Suprapubic skin (tissue), 4 donors: ENCODE measurements at places on chromosomes 1 and 21. TPM values are rescaled to one million over a fixed set of nuclear protein-coding genes. Genes with fewer than 3 reads are reported as not detected.

SH2D1B gene
- not detected for total RNA-seq

DNA sequence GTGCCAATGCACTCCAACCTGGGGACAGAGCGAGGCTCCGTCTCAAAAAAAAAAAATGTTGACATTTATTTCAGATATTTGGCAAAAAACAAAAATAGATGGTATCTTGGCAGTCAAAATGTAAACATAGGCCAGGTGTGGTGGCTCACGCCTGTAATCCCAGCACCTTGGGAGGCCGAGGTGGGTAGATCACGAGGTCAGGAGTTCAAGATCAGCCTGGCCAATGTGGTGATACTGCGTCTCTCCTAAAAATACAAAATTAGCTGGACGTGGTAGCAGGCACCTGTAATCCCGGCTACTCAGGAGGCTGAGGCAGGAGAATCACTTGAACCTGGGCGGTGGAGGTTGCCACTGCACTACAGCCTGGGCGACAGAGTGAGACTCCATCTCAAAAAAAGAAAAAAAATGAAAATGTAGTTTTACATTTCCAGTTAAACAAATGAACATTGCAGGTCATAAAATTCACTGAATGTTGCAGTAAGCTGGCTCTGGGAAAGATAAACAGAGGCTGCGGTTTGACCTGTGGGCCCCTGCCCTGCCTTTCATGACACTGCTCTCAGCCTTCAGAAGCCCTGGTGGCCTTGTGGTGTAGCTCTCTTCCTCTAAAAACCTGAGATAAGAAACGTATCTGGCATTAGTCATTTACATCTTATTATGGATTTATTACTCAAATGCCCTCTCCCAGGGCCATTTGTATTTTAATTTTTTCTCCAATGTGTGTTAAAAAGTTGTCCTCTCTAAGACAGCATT is 12.2 kb upstream of the SLC44A3 start:
- H3K27me3 ChIP-seq, result no peaks in the 10 kb centered on the region
- H3K27ac ChIP-seq, result no peak overlapping the region
- H3K4me3 ChIP-seq, result no peak overlapping the region
- no peaks in the 10 kb centered on the region for H3K36me3 ChIP-seq
- no peak for DNase-seq

DNA sequence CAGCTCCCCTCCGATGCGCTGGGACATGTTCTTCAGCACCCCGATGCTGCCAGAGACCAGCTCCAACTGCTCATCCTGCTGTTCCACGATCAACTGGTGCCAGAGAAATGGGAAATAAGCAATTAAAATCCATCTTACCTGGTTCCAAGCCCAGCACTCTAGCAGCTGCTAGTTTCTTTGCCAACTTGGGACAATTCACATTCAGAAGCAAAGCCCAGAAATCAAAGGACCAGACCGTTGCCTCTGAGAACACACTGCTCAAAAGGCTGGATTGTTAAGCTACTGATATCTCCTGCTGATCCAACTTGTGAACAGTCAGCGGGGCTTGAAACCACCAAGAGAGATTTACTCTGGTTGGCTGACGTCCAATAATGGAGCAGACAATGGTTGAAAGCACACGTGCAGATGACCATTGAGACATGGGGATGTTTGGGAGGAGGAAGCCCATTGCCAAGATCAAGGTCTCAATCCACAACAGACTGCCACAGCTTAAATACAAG is 34.4 kb downstream of the STX6 start:
- no peak overlapping the region for H3K27ac ChIP-seq
- peaks cover 85% of the 10 kb centered on the region for H3K36me3 ChIP-seq
- no peak for DNase-seq
- no peaks in the 10 kb centered on the region for H3K4me1 ChIP-seq
- no peaks in the 10 kb centered on the region for H3K27me3 ChIP-seq

OR2AK2 gene
- total RNA-seq, result not detected

- H3K4me3 ChIP-seq, result no peak overlapping the region
- no peaks in the 10 kb centered on the region for H3K27me3 ChIP-seq
- H3K4me1 ChIP-seq, result no peaks in the 10 kb centered on the region
- H3K27ac ChIP-seq, result no peak overlapping the region
- H3K36me3 ChIP-seq, result no peaks in the 10 kb centered on the region
Measured at GRCh38 chr1:182347019-182347418, 44.6 kb downstream of the GLUL start.

- peaks cover 15% of the 10 kb centered on the region for H3K27me3 ChIP-seq
- H3K4me1 ChIP-seq, result peaks cover 71% of the 10 kb centered on the region
- H3K27ac ChIP-seq, result no peak overlapping the region
- no peak for DNase-seq
- no peak overlapping the region for H3K4me3 ChIP-seq
Measured at GRCh38 chr1:2543543-2544092, 12.6 kb upstream of the TNFRSF14 start.

GRCh38 chr1:203059485-203059884 is 26.3 kb downstream of the MYOG start:
- no peaks in the 10 kb centered on the region for H3K27me3 ChIP-seq
- no peak overlapping the region for H3K27ac ChIP-seq
- H3K4me1 ChIP-seq, result no peaks in the 10 kb centered on the region
- no peak overlapping the region for H3K4me3 ChIP-seq
- DNase-seq, result no peak

- H3K36me3 ChIP-seq, result no peaks in the 10 kb centered on the region
- H3K4me3 ChIP-seq, result no peak overlapping the region
- DNase-seq, result no peak
- H3K27ac ChIP-seq, result no peak overlapping the region
- no peaks in the 10 kb centered on the region for H3K4me1 ChIP-seq
- H3K27me3 ChIP-seq, result peaks cover 3% of the 10 kb centered on the region
Measured at GRCh38 chr1:29574871-29575270, 338.5 kb downstream of the PTPRU start.

ZNF697 gene
- 8.1 TPM for total RNA-seq
